Karpas-422 (cell line): ENCODE measurements at places on chromosomes 1 and 21. TPM values are rescaled to one million over a fixed set of nuclear protein-coding genes. Genes with fewer than 3 reads are reported as not detected.

- DNase-seq = no peak
Observed at GRCh38 chr1:15948091-15948591, 27.8 kb downstream of the ZBTB17 start.

- DNase-seq = no peak
Observed at GRCh38 chr1:170704256-170704655, 40.3 kb downstream of the PRRX1 start.

DNA sequence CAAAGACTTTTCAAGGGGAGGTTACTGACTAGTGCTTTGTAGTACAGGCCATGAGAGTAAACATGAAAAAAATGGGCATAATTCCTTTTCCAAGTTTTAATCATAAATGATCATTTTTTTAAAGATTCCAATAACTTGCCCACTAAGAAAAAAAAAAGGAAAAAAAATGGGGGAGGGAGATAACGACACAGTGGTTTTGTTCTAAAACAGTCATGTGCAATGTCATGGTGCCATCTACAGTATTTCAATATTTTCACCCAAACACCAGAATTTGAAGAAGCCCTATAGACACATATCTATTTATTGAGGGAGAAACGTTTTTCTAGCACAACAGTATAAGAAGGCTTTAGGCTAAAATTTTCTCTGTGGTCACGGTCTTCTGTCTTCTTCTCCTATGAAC, 250.2 kb downstream of the LTN1 start:
- DNase-seq = no peak

DNA sequence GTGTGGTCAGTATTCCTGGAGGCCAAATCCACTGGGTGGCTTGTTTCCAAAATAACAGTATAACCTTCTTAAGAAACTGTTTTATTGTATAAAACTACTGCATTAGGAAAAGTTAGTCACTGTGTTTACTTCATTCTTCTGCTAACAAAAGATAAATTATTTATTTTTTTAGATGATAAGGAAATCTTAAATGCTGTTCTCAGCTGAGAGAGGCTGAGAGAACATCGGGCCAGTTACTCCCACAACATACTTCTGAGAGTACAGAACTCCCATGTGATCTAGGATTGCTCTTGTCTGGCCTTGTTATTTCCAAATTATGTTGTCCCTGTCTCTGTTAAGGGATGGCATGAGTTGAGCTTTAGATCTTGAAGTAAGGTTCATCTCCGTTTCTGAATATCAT, 96.7 kb upstream of the CXADR start:
- DNase-seq = no peak

GRCh38 chr1:225737866-225738265, 39.8 kb upstream of the SRP9 start:
- DNase-seq = no peak

- DNase-seq = peak; percentile 82
Observed at GRCh38 chr1:23657659-23658275, 33.8 kb upstream of the RPL11 start.

DNA sequence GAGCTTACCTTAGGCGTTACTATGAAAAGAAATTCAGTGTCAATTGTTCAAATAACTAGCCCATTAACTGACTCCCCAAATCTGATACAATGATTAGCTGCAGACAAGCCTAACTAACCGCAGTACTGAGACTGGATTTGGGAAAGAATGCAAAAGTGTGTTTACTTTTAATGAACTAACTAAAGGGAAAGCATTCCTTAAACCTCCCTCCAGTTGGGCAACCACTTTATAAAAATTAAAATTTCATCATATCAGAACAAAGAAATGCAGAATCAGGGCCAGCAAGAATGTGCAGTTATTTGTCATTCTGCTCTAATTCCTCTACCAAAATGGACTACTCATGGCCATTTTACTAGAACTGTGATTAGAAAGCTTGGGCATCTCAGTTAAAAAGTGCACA, 11.7 kb upstream of the NR5A2 start:
- no peak for DNase-seq

GRCh38 chr1:155681776-155682175, 6.8 kb downstream of the YY1AP1 start:
- DNase-seq = no peak

- no peak for DNase-seq
Observed at GRCh38 chr1:65150583-65151263, 2.7 kb downstream of the AK4 start.

HPCAL4 gene
- total RNA-seq = 0.15 TPM in 1 of 2 replicates, not detected in the other
